ENCODE measurements at places on chromosomes 4 and X. TPM values are rescaled to one million over a fixed set of nuclear protein-coding genes. Genes with fewer than 3 reads are reported as not detected.

GRCh38 chr4:165877286-165877685, 4.2 kb downstream of the TLL1 start:
- no peak for DNase-seq

GRCh38 chr4:122246551-122246950, 94.4 kb downstream of the BLTP1 start:
- DNase-seq = no peak

The CT47B1 gene
- not detected for polyA plus RNA-seq

- DNase-seq = no peak
These were observed 84.3 kb upstream of the PSAPL1 start for GRCh38 chr4:7518871-7519637.

GRCh38 chr4:153074936-153075630, 129.2 kb upstream of the TRIM2 start:
- peak; percentile 18 for DNase-seq

DNA sequence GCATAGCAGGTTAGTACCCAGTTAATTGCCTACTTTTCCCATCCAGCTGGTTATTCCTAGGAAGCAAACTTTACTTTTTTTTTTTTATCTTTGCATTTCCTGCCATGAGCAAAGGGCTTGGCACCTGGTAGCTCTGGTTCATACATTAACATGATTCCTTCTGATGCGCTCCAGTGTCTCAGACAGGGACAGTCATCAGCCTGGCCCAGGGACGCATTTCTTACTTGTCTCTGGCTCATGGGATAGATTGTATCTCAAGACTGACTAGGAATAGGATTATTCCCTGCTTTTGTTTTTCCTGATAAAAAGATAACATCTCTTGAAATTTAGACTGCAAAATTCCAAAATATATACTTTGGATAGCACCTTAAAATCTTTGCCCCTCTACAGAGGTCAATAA, 571.5 kb upstream of the TENM3 start:
- DNase-seq = no peak

- DNase-seq = no peak
These were observed 9.4 kb downstream of the FAM53A start for GRCh38 chr4:1674682-1675081.

DNA sequence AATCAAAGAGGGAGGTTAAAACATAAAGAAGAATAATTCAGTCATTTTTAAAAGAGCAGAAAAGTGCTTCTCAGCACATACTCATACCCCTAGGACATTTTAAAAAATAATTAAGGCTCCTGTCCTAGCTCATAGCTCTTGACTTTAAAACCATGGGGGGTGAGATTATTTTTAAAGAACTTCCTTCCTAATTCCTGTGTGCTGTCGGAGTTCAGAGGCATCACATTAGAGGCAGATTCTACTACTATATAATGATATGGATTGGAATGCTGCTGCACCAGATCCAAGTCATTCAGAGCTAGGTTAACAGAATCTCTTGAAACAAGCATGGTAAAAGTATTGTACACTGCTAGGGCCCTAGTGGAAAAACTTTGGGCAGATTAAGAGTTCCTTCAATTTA, 456.5 kb upstream of the ADGRL3 start:
- DNase-seq = no peak

DNA sequence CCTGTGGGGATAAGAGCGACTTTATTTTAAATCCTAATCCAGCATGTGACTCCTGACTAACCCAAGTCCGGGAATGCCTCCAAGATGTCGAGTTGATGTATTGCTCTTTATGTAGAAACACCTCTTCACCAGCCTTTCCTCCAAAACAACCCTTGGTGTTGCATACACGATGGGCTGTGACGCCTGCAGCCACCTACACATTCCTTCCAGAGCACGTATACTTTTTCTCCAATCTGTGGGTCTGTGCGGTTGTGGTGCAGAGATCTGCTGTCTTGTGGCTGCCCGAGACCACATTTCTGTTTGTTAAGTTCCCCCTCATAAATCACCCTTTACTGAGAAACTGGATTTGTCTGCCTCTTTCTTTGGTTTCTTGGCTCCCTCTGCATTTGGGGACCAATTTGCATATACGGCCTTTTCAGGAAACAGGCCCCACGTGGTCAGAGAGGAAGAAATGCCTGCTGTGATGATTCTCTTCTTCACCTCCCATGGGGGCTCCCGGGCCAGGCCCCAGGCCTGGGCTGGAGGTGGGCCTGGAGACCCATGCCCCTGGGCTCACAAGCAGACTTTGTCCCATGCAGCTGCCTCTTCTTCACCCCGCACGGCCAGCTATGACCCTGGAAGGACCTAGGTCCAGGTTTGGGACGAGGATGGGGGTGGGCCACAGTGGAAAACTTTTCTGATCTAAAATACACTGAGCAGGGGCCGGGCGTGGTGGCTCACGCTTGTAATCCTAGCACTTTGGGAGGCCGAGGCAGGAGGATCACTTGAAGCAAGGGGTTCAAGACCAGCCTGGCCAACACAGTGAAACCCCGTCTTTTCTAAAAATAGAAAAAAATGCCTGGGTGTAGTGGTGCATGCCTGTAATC, 21.4 kb upstream of the AFAP1 start:
- DNase-seq = peak; percentile 82

GRCh38 chr4:26719954-26720552, 136.2 kb downstream of the TBC1D19 start:
- DNase-seq = peak; percentile 19

The AMOT gene
- polyA plus RNA-seq = 23.8 TPM

The SPATA4 gene
- polyA plus RNA-seq = 0.55 TPM

DNA sequence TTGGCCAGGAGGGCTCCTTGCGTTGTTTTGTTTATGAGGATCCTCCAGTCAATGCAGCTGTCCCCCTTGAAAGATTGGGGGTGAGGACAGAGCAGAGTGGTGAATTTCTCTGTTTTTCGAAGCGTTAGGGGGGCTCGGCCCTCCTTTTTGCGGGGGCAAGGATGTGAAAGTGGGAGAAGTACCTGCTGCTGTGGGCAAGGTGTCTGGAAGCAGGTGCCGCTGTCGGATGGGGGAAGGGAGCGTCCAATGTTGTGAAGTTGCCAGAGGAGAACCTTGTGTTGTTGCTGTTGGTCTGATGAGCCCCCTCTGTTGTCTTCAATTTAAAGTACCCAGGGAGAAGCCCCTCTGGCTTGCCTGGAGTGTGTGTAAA, 613 bp downstream of the GLRB start:
- DNase-seq = peak; percentile 12

- DNase-seq = no peak
These were observed 16.7 kb downstream of the BLOC1S4 start for GRCh38 chr4:6732441-6733357.

DNA sequence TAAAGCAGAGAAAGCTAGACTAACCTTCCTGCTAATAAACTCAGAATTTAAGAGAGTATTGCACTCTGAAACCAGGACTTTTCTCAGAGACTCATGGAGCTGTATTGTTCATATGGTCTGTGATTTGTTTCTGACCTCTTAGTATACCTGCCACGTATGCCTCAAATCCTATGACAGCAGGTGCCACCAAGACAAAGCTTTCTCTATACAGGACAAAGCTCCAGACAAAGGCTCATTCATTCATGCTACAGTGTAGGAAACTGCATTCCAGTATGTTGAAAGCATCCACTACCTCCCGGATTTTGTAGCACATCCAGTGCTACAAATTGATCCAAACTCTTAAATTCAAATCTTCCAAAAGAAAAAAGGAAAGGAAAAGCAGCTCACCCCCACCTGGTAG, 178.3 kb downstream of the CHIC2 start:
- DNase-seq = no peak

- DNase-seq = no peak
These were observed 876 bp downstream of the HPRT1 start for GRCh38 chrX:134460862-134461220.

- no peak for DNase-seq
These were observed 58.8 kb upstream of the ENPEP start for GRCh38 chr4:110417136-110417535.

- DNase-seq = peak; percentile 15
These were observed 1.0 kb downstream of the PGRMC2 start for GRCh38 chr4:128286474-128287058.

DNA sequence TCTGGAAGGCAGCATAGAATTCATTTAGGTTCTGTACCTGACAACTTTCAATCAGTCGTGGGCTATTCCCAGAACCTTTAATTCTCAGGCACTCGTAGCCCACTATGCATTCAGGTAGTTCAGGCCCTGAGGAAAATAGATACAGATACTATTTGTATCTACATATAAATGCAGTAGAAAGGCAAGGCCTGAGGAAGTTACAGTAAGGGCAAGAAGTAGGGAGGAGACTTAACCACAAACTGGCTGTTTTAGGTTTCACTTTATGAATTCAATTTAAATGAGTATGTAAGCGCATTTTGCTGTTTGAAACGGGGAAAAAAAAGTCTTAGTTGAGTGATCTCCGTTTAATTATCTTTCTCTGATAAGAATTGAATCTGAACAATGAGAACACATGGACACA, 529.4 kb upstream of the ATOH1 start:
- no peak for DNase-seq

DNA sequence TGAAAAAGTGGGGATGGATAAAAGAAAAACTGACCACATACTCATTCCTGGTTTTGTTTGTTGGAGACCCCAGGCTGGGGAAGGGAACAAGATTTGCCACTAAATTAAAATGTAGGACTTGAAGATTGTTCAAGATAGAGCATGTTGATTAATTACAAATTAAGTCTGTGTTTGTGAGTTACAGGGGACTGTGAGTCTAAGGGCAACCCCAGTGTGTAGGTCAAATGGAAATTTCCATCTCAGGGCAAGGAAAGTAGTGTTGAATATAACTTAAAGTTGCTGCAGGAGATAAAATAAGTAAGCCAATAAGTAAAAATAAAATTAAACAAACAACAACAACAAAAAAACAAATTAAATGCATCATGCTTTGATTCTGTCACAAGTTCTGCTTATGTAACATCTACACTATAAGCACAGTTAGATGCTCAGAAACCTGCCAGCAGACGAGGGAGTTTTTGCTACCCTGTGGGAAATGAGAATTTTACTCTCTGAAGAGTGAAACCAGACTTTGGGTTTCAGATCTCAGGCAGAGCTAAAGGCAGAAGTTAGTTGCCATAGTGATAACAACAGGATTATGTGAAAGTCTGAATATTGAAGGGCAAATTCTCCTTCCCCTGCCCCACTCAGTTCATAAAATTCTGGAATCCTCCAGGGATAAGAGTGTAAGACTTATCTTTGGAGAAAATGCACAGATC, 352.3 kb downstream of the GRXCR1 start:
- DNase-seq = no peak

GRCh38 chrX:121036137-121036536, 11.3 kb upstream of the GLUD2 start:
- DNase-seq = no peak

- no peak for DNase-seq
These were observed 42.0 kb upstream of the PJA1 start for GRCh38 chrX:69207216-69207615.

DNA sequence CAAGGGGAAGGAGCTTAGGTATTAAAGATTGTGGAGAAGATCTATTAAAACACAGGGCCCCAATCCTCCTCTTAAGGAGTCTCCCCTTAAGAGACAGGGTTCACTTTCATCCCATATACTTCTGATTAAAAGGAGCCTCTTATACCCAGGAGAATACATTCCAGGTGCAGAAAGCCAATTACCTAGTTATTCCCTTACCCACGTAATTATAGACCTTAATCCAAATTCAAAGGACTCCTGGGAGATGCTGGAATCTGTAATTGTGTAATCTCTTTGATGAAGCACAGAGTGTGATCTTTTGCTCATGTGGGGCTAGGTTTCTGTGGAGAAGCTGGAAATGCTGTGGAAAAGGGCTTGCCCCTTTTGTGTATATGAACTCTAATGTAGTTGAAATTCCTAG, 1.4 kb upstream of the SEC24B start:
- no peak for DNase-seq

- no peak for DNase-seq
These were observed 28.5 kb upstream of the CD99 start for GRCh38 chrX:2662586-2662985.

Data from right lung (tissue), 10 donors.